ENCODE measurements at places on chromosomes 6 and 20.
A peak's percentile ranks its signal among the peaks of the same experiment; 100 is the strongest.

GRCh38 chr6:100944644-100945043 is 63.5 kb upstream of the ASCC3 start:
- no peak for DNase-seq

DNA sequence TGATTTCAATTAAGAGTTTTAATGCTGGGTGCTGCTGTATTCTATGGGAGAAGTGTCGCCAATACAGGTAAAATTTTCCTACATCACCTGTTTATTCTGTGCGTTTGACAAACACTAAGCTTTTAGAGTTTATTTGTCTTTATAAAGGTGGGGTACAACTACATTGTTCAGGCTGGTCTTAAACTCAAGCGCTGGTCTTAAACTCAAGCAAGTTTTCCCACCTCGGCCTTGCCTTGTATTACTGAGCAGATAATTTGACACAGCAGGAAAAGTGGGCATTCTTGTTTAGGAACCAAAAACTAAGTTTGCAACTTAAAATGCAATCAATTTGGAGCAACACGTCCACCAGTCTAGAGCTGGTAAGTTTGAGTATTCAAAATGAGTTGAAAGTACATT is 112.9 kb upstream of the BTN3A2 start:
- no peak for DNase-seq

- DNase-seq: no peak
Observed at GRCh38 chr6:86477500-86478148, 459.7 kb upstream of the HTR1E start.

GRCh38 chr20:62064770-62065673 is 659 bp downstream of the TAF4 start:
- DNase-seq: peak; percentile 49

DNA sequence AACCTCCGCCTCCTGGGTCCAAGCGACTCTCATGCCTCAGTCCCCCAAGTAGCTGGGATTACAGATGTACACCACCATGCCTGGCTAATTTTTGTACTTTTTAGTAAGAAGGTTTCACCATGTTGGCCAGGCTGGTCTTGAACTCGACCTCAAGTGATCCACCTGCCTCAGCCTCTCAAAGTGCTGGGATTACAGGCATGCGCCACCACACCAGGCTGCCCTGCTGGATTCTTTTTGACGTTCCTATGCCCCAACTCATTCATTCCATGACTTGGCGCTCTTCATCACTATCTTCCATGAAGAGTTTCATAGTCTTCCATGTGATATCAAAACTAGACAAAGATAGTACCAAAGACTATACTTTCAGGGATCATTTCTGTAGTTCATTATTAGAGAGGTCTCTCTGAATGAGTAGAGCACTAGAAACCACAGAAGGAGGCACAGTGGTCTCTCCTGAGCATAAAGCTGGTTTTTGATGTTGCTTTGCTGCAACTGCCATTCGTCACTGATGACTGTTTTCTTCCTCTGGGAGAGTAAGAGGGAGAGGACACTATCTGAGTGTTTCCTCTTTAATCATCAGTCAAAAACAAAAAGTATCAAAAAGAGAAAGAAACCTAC is 23.5 kb downstream of the DNAAF9 start:
- no peak for DNase-seq

- DNase-seq: no peak
Observed at GRCh38 chr20:24892931-24893330, 56.1 kb upstream of the CST7 start.

DNA sequence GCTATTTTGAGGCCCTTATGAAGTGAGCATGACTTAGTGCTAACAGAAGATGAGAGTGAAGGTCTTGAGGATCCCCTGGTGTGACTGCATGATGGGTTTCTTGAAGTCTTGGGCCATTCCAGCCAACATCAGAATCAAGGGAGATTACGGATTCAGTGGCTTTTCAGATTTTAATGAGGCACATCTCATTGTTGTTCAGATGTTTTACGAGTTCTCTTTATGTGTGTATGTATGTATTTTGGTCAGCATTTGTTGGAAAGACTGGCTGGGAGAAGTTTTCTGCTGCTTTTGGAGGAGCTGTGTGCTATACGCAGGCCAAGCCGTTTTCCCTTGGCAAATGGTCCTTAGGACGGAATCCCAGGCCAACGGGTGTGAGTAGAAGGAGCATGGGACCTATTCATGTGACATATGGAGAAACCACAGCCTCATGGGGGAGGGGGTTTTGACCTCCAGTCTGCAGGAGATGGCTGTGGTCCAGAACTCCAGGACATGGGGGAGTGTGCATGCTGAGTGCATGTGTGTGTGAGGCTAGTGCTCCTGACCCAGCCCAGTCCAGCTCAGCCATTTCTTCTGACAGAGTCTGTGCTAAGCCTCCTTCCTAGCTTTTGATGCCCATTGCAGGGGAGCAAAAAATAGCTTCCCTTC is 35.3 kb downstream of the CHMP4B start:
- no peak for DNase-seq

- DNase-seq: peak; percentile 63
Observed at GRCh38 chr6:106773996-106774629, 144.7 kb downstream of the QRSL1 start.

DNA sequence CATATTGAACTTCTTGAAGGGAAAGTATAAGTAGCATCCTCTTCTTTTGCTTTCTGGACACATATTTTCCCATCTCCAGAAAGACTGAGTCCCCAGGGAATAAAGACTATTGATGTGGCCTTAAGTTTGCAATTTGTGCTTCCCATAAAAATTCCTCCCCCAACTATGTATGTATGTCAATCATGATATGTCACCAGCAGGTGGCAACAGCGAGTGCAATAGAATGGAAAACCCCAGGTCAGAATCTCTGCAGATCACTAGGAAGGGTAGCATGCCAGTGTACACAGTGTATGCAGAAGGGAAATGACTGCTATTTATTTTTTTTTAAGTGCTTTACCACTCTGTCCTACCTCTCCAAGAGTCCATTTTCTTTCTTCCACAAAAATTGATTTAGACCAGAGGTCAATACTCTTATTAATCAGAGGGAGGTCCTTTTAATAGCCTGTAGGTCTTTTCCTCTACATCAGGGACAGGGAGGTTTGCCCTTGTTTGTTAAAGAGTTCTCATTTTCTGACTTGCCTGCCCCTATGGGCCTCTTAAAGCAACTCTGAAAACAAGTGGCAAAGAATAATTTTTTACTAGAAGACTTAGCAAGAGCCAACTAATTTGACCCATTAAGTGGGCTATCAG is 61.4 kb downstream of the BMP2 start:
- peak; percentile 79 for DNase-seq

DNA sequence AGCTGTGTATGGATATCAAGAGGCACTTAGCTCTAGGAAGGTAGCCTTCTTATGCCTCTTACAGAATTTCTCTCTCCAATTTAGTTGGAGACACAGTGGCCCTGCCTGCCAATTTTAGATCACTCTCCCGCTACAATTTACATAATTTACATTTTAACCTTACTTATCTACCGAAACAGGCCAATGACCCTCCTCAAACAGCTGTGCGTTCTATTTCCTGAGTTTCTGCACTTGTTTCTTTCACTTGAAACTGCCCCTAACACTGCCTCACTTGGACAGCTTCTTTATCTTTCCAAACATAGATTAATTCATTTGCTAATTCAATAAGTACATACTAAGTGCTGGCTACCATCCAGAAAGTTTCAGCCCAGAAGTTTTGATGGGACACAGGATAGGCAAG is 52.9 kb upstream of the HDDC2 start:
- DNase-seq: no peak

- no peak for DNase-seq
Observed at GRCh38 chr20:5451643-5452210, 135.0 kb upstream of the PROKR2 start.

- peak; percentile 77 for DNase-seq
Observed at GRCh38 chr6:3867641-3868502, 18.7 kb downstream of the FAM50B start.

- peak; percentile 88 for DNase-seq
Observed at GRCh38 chr6:132300323-132300949, 100.8 kb downstream of the MOXD1 start.

GRCh38 chr6:168507297-168507696 is 66.3 kb downstream of the SMOC2 start:
- no peak for DNase-seq

GRCh38 chr6:118494091-118494490 is 54.0 kb upstream of the PLN start:
- DNase-seq: no peak

DNA sequence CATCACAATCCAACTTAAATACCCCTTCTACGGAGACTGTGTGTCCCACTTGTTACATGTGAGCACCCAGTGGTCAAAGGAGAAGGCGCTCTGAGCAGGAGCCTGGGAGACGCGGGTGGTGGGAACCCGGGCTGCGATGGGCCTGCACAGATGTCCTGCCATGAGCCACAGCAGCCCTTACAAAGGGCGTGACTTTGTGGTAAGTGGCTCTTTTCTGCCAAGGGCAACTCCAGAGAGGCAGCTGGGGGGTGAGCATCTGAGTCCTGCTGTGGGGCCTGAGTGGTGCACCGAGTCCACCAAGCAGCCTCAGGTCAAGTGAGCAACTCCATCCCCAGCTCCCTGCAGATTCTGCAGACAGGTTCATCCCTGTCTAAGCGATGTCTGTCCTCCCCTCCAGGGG is 33.6 kb upstream of the CST7 start:
- no peak for DNase-seq

DNA sequence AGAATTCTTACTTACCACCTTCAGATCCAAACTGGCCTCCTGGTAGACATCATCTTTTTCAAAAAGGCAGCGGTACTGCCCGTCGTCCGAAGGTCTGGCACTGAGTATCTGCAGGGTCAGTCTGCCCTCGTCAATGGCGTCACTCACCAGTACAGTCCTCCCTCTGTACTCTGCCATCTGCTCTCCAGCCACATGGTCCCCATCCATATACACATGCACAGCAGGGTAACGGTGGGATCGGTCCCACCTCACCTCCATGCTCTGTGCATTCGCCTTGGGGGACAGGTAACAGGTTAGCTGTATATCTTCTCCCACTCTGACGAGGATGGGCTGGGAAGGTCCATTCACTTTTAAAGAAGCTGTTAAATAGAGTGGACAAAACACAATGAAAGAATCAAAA is 11.0 kb downstream of the BTNL2 start:
- no peak for DNase-seq

DNA sequence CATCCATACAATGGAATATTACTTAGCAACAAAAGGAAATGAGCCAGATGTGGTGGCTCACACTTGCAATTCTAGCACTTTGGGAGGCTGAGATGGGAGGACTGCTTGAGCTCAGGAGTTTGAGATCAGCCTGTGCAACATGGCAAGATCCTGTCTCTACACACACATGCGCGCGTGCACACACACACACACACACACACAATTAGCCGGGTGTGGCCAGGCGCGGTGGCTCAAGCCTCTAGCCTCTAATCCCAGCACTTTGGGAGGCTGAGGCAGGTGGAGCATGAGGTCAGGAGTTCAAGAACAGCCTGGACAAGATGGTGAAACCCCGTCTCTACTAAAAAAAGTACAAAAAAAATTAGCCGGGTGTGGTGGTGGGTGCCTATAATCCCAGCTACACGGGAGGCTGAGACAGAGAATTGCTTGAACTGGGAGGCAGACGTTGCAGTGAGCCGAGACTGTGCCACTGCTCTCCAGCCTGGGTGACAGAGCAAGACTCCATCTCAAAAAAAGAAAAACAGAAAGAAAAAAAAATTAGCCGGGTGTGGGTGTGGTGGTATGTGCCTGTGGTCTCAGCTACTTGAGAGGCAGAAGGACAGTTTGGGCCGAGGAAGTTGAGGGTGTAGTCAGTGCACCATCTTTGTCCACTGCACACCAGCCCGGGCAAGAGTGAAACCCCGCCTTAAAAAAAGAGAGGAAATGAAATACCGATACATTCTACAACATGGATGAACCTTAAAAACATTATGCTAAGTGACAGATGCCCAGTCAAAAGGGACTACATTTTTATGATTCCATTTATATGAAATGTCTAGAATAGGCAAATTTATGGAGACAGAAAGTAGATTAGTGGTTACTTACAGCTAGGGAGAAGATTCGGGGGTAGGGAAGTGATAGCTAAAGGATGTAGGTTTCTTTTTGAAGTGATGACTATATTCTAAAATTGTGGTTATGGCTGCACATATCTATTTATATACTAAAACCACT is 52.5 kb downstream of the RBL1 start:
- DNase-seq: no peak

DNA sequence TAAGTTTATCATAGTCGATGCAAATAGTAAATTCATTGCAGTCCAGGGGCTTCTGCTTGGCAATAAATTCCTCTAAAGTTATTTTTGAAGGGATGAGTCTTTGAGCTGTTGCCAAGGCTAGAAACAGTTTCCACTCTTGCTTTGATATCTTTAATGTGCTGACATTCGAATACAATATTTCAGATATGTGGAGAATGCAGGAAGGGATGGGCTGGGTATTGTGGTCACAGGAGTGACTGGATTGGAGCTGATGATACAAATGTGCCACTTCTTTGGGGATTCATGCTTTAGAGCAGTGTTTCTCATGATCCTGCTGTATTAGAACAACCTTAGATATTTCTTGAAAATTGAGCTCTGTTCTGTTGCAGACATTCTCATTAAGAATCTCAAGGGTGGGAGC is 139.0 kb downstream of the PRDM13 start:
- peak; percentile 7 for DNase-seq

DNA sequence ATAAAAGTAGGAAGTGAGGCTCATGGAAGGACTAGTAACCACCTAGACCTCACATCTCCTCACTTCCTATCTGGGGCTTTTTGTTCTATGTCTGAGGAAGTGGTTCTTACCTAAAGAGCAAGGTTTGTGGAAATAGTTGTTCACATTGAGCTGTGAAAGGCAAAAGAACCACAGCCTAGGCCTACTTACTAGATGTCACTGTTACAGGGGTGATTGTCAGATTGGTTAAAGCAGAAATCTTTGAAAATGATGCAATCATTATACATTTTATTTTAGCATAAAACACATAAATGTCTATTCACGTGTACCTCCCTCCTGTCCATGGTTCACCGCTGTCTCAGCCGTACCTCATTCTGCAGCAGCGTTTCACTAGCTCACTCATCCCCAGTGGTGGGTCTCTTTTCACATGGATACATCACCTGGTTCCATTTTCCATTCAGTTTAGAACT is 268.8 kb downstream of the TMEM242 start:
- DNase-seq: no peak

DNA sequence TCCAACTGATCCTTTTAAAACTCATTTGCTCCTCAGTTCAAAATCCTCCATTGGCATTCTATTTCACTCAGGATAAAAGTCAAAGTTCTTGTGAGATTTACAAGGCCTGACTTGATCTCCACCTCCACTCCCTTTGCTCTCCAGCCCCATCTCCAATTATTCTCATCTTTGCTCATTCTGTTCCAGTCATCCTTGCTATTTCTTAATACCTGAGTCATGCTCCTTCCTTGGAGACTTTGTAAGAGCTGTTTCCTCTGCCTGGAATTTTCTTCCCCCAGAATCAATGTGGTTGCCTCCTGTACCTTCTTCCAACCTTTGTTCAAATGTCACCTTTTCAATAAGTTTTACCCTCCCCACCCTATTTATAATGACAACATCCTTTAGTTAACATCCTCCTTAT is 373.5 kb downstream of the HTR1B start:
- no peak for DNase-seq

- DNase-seq: no peak
Observed at GRCh38 chr6:6810727-6811126, 222.2 kb downstream of the LY86 start.

DNA sequence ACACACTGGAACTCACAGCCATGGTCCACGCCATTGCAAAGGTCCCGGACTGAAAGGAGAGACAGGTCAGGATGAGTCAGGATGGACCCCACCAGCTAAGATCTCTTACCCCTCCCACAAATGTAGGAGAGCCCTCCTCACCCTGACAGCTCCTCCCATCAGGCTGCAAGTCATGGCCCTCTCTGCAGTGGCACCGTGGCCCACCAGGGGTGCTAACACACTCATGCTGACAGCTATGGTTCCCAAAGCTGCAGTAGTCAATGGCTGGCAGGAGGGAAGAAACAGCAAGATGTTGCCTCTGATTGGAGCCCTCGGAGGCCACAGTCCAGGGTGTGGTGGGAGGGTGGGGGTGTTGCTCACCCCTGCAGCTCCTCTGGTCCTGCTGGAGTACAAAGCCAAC is 5.7 kb upstream of the RBPJL start:
- DNase-seq: no peak

All from adipocyte (in vitro differentiated cells).